ENCODE measurements at places on chromosomes 4 and X.

GRCh38 chr4:3335385-3335784 lies 42.6 kb downstream of the RGS12 start:
- no peak for DNase-seq

GRCh38 chr4:120939693-120940092 lies 17.2 kb upstream of the PRDM5 start:
- DNase-seq = no peak

DNA sequence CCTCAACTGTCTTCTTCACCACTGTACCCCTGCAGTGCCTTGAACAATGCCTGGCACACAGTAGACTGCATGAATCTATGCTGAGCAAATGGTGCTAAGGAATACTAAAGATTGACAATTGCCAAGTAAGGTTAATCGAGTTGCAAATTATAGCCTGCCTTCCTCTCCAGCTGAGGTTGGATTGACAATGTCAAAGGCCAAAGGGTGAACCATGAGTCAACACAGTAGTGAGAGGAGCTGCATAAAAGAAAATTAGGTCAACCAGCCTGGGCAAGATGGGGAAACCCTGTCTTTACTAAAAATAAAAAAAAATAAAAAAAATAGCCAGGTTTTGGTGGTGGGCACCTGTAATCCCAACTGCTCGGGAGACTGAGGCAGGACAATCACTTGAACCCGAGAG lies 97.1 kb upstream of the BMPR1B start:
- no peak for DNase-seq

DNA sequence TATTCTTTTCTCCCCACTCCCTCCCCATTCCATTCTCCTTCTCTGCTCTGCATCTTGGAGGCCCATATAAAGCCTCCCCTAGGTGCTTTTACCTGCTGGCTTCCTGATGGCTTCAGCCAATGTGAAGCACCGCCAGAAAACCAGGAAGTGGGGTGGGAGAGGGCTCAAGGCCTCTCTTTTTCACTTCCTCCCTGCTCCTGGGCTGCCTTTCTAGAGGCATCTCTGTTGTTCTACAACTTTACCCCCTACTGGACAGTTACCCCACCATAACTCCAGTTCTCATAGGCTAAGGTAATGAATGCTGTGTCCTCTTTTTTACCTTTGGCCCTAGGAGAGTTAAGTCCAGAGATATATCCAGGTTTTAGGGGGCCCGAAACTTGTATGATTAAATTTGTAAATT lies 62.4 kb upstream of the PPARGC1A start:
- no peak for DNase-seq

GRCh38 chrX:19852014-19853005 lies 35.1 kb downstream of the SH3KBP1 start:
- no peak for DNase-seq

- DNase-seq = no peak
Observed at GRCh38 chr4:10040049-10040892, 19.0 kb upstream of the SLC2A9 start.

DNA sequence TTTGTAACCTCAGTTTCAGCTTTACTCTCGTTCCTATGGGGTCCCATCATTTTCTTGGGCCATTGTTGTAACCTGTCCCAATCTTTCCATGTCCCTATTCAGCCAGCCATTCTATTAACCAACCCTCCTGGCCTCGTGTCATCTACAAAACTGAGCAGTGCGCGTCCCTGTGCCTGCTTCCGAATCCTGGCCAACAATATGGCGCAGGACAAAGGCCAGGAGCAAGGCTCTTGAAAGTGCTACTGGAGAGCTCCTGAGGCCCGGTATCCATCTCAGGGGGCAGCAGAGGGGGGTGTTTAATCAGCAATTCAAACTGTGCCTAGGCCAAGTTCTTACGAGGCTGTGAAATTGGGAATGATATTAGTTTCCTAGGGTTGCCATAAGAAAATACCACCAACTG lies 41.2 kb upstream of the APLN start:
- DNase-seq = no peak

DNA sequence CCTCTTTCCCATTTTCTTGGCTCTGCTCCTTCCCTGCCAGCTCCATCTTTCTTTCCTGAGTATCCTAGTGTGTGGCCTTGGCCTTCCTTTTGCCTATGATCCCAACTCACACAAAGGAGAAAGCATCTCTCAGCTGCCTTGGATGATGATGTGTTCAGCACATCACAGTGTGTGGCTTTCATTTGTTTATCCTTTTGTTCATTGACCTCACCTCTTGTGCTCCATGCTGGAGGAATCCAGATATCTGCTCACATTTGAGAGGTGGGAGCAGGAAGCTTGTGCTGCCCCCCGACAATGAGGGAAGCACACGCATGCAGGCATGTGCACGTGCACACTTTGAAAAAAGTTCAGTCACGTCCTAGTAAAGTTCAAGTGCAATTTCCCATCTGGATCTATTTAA lies 131.0 kb downstream of the SMIM20 start:
- no peak for DNase-seq

DNA sequence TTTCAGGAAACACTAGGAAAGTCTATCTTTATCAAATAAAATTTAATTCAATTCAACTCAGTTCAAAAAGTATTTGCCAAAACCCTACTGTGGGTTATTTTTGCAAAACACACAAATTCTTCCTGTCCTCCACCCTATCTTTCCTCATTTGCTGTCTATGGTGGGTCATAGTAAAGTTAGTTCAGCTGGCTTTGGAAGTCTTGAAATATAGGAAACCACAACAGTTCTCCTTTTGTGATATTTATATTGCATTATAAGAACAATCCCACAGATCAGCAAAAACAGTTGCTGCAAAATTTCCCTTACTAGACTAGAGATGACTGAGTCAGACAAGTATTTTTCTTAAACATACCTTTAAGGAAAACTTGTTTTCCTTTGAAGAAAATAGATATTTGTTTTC lies 22.2 kb downstream of the CYBB start:
- no peak for DNase-seq

GRCh38 chr4:139540161-139540560 lies 15.9 kb downstream of the SETD7 start:
- no peak for DNase-seq

GRCh38 chr4:122798101-122798500 lies 28.5 kb upstream of the FGF2 start:
- DNase-seq = no peak

Measured in activated CD4-positive, alpha-beta T cell treated with anti-CD3 and anti-CD28 coated beads, Interleukin-2, amount 50 U/mL, for 24 hours (primary cell).